Activated CD8-positive, alpha-beta T cell treated with anti-CD3 and anti-CD28 coated beads for 36 hours (primary cell): ENCODE measurements at places on chromosomes 3 and 15. TPM values are rescaled to one million over a fixed set of nuclear protein-coding genes. Genes with fewer than 3 reads are reported as not detected.

GRCh38 chr3:159902546-159903314 is 85.9 kb upstream of the IL12A start:
- DNase-seq = no peak

GRCh38 chr3:102132370-102132769 is 283.1 kb downstream of the NFKBIZ start:
- no peak for DNase-seq

DNA sequence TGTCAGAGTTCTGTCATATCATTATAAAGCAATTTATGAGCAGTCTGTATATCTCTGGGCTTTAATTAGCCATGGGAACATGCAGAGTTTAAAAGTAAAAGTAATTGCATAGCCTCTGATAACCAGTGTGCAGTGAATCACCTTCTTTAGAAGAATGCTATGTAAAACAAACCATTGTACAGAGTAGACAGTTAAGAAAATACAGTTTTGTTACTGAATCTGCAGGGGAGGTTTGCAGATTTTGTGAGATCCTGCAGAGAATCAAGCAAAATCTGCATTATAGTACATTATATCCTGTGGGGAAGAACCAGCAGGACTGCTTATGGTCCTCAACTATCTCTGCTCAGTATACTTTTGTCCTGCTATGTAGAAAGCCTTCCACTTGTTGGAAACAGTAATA is 396.2 kb upstream of the NAALADL2 start:
- DNase-seq = no peak

GRCh38 chr15:32029409-32029861 is 880 bp upstream of the CHRNA7 start:
- no peak for DNase-seq

DNA sequence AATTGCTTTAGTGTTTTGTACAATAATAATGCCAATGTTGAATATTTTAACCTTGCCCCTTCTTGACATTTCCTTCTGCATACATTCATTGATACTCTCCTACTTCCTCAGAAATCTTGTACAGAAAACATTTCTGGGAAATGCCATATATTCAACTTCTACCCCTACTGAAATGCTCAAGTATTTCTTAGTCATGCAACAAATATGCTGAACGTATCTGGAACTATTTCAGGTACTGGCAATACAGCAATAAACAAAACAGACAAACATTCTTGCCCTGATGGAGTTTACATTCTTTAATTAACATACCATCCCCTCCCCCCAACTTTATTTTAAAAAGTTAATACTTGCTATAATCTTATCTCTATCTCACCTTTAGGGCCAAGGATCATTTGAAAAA is 147.2 kb downstream of the STAG1 start:
- no peak for DNase-seq

- DNase-seq = no peak
Observed at GRCh38 chr3:187006864-187007630, 76.7 kb downstream of the ST6GAL1 start.

DNA sequence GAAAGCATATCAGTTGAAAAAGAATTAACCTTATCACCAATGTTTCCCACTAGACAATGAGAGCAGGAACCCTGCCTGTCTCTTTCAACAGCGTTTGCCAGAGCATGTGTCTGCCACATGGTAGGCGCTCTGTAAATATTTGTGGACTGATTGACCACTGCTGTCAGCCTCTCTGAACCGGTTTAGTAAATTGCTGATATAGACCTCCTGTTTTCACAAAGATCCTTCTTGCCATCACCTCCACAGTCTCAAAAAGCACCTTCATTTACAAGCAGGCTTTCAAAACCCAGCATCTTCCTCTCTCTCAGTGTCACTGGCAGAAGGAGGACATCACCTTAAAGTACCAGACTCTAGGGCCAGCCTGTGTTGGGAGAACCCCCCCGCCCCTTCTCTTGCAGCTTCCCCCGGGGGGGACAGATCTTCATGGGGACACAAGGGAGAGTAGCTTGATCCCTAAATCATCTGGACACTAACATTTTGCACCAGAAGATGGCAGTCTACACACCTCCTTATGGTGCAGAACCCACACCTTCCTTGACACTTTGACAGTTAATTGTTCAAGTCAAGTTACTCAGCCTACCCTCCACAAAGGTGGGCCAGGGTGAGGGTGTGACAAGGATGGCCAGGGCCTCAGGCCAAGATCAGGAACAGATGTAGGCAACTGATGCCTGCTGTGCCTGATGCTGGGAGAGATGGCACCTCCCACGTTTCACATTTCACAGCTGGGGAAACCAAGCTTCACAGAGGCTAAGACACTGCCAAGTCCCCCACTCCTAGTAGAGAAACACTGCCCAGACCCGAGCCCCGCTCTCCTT is 37.8 kb upstream of the USP3 start:
- peak; percentile 68 for DNase-seq

DNA sequence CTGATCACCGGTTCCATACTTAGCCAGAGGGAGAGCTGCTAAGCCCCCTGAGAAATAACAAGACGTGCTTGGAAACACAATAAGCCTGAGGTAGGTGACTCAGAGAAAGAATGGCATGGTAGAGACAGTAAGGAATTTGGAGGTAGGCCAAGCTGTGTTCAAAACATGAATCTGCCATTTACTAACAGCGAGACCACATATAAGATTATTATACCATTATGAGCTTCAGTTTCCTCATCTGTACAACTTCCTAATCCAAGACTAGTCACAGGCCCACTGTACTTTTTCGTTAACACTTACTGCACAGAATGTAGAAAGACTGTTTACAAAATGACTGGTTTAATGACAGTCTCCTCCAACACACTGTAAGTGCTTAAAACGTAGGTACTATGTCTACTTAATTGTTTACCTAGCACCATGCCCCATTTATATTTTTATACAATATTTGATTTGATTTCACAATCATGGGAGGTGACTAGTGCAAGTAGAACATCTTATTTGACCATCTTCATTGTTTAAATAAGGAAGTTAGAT is 25.7 kb downstream of the ATOSA start:
- DNase-seq = no peak

GRCh38 chr15:39966521-39966920 is 32.6 kb downstream of the EIF2AK4 start:
- DNase-seq = no peak

- no peak for DNase-seq
Observed at GRCh38 chr3:156533205-156533604, 21.7 kb downstream of the SSR3 start.

DNA sequence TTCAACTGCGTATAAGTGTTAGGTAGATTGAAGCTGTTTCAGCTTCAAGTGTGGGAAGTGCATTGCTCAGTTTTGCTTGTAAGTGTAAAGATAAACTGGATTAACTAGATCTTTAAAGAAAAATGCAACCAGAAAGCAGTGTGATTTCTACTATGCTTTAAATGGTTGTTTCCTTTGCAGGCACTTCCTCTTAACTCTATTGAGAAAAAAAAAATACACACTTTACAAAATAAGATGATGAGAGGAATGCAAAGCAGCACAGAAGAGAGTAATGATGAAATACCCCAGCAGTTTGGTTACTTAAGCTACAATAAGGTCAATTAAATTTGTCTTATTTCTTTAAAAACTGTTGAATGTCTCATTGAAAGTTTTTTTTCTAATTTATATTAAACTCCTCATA is 40.8 kb downstream of the DPH6 start:
- DNase-seq = no peak

DNA sequence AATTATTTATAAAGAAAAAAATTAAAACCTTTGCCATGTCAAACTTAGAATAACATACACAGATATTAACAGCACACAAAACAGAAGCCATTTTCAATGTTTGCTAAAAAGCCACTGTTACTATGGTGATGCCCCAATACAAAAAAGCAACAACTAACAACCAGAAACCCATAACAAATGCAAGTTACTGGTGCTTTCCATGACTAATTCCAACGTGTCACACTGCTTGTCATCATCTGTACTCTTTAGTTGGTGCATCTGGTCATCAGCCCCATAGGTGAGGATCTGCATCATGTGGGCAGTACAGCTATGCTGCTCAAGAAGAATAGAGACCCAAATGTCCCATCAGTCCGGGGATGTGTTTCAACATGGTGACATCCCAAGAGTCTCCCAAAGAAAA is 52.8 kb downstream of the ATP8B4 start:
- peak; percentile 47 for DNase-seq

DNA sequence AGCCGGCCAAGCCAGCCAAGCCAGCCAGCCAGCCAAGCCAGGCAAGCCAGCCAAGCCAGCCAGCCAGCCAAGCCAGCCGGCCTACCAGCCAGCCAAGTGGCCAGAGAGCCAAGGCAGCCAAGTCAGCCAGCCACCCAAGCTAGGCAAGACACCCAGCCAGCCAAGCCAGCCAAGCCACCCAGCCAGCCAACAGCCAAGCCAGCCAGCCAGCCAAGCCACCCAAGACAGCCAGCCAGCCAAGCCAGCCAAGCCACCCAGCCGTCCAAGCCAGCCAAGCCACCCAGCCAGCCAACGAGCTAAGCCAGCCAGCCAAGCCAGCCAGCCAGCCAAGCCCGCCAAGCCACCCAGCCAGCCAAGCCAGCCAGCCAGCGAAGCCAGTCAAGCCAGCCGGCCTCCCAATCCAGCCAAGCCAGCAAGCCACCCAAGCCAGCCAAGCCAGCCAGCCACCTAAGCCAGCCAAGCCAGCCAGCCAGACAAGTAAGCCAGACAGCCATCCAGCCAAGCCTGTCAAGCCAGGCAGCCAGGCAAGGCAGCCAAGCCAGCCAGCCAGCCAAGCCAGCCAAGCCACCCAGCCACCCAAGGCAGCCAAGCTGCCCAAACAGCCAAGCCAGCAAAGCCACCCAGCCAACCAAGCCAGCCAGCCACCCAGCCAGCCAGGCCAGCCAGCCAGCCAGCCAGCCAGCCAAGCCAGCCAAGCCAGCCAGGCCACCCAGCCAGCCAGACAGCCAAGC is 200.5 kb downstream of the GOLGA6L6 start:
- peak; percentile 7 for DNase-seq

DNA sequence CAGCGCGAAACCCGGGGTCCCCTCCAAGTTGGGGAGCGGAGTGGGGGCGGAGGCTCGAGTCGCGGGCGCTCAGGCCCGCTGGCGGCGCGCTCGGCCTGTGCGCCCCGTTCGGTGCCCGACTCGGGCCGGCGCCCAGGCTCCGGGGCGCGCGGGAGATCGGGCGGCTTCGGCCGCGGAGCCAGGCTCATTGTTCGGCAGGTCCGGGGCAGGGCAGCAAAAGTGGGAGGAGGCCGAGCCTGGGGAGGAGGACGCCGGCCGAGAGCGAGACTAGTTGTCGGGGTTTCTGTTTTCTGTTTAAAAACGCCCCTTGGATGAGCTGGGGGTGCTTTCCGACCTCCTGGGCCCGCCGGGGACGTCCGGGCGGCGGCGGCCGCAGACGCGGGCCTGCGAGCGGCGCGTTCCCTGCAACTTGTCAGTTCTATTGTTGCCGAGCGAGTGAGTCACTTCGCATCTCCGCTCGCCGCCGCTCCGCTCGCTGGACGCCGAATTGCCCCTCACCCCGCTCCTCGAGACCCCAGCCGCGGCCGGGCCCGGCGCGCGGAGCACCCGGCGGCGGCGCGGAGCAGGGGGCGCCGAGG is 676 bp downstream of the TCF12 start:
- peak; percentile 67 for DNase-seq

- DNase-seq = no peak
Observed at GRCh38 chr3:49269443-49270155, 7.4 kb downstream of the C3orf62 start.

GRCh38 chr15:99407716-99408115 is 156.4 kb downstream of the LRRC28 start:
- no peak for DNase-seq

DNA sequence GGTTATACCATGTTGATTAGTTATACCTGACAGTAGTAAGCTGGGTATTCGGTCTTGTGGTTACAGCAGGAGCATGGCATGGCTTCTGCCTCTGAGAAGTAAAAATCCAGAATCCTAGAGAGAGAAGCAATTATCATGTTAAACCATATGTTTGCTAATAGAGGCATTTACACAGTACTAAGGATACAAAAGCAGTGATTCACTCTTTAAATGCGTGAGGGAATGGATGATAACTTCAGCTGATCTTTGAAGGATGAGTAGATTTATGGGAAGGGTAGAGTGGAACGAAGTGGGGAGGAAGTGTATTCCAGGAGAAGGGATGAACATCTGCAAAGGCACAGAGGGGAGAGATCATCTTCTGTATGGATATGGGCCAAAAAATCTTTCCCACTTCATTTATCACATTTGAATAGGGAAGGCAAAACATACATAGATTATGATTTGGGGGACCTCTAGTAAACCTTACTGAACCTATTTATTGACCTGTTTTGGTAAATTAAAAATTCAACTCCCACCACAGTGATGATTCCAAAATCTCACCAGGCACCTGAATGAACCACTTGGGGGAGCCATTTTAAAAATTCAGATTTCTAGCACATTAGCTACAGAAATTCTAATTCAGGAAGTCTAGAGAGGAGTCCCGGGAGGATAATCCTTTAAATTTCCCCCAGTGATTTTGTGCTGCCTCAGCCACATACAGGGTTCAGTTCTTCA is 35.1 kb downstream of the IGSF10 start:
- DNase-seq = no peak

DNA sequence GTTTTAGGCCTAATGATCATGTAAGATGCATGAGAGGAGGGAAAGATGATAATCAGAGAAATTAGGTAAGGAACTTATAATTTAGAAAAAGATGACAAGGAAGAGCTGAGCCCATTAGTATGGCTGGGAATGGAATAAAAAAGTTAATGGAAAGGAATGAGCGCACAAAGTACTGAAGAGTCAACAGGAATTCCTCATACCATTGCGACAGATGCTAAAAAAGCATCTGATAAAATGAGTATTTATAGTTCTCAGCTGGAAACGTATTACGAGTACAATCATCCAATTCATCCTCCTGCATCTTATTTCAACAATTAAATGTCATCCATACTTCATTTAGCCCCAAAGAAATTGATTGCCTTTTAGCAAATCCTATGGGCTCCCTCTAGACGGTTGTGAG is 58.9 kb downstream of the TMCC1 start:
- DNase-seq = no peak

GRCh38 chr3:117261983-117262421 is 552.4 kb downstream of the TUSC7 start:
- no peak for DNase-seq

GRCh38 chr3:157738441-157738840 is 235.2 kb upstream of the VEPH1 start:
- no peak for DNase-seq

- peak; percentile 32 for DNase-seq
Observed at GRCh38 chr15:92277776-92278175, 115.9 kb upstream of the ST8SIA2 start.

DNA sequence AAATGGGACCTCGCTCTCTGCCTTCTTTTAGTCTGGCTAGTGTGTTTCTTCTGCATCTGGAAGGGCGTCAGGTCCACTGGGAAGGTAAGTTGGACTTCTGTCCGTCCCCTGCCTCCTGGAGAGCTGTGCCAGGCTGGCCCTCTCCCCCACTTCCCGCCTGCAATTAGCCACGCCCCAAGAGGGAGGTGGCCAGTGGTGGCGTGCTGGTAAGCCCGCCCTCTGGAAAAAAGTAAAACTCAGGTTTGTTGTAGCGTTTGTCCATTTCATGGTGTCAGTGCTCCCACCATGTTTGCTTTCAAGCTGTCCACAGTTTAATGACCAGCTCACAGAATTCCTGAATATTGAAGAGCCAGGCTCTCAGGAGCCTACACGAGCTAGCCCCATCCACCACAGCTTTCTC is 55.6 kb downstream of the SLC6A6 start:
- no peak for DNase-seq

GRCh38 chr3:10074666-10075065 is 33.4 kb downstream of the FANCD2OS start:
- no peak for DNase-seq

Gene PRR20G
- total RNA-seq = not detected

Gene ADAMTS7
- 0.60 TPM for total RNA-seq

Gene GPR160
- 8.2 TPM for total RNA-seq

Gene IRAK2
- 3.0 TPM for total RNA-seq

Gene ARHGEF26
- not detected for total RNA-seq

Gene CLDND1
- 190 TPM for total RNA-seq

Gene NR1I2
- 1.0 TPM for total RNA-seq

Gene DNASE1L3
- total RNA-seq = not detected

Gene FBXO40
- not detected for total RNA-seq
